ENCODE measurements at places on chromosomes 3 and 15. TPM values are rescaled to one million over a fixed set of nuclear protein-coding genes. Genes with fewer than 3 reads are reported as not detected.

The OSBPL10 gene
- 20.7 TPM for polyA plus RNA-seq

DNA sequence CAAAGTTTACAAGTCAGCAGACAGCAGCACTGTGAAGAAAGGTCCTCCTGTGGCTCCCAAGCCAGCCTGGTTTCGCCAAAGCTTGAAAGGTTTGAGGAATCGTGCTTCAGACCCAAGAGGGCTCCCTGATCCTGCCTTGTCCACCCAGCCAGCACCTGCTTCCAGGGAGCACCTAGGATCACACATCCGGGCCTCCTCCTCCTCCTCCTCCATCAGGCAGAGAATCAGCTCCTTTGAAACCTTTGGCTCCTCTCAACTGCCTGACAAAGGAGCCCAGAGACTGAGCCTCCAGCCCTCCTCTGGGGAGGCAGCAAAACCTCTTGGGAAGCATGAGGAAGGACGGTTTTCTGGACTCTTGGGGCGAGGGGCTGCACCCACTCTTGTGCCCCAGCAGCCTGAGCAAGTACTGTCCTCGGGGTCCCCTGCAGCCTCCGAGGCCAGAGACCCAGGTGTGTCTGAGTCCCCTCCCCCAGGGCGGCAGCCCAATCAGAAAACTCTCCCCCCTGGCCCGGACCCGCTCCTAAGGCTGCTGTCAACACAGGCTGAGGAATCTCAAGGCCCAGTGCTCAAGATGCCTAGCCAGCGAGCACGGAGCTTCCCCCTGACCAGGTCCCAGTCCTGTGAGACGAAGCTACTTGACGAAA, 24.2 kb downstream of the STARD5 start:
- DNase-seq, result no peak

- DNase-seq, result no peak
Measured at GRCh38 chr3:57068437-57069089, 8.1 kb downstream of the SPATA12 start.

DNA sequence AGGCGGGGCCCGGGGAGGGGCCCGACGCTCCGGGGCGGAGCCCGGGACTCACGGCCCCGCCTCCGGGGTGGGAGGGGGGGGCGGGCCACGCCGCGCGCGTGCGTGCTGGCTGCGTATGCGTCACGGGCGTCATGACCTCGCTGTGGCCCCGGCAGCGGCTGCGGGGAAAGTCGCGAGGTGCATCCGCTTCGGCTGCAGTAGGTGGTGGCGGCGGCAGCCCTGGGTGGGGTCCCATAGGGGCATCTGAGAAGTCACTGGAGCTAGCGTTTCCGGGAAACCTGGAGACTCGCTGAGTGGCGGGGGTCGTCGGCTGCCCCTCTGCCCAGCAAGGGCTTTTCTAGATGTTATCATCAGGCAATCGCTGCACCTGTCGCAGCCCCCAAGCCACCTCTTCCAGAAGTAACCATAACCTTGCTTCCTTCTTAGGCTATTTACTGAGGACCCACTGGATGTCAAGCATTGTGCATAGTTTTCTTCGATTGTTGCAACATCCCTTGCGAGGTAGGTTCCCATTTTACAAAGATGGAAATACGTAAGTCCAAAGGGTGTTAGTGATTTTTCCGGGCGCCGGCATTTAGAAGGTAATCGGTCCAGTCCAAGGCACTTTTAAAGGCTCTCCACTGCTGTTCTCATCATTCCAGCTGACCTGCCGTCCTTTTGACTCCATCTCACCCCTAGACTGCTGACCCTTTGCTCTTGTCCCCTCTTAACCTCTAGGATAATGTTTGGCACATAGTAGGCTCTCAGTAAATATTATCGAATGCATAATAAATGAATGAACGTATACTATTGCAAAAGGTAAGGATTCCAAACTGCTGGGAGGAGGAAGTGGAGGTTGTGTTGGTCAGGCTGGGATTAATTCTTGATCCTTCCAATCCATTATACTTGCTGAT, at the start of gene GDPGP1:
Gene GDPGP1, plus strand, starts transcription at position 114 of the 893 bp plus-strand sequence. CDS start 6,700 bp downstream, outside the sequence.
- no peak for DNase-seq

- no peak for DNase-seq
Measured at GRCh38 chr3:127464642-127465041, 125.9 kb downstream of the TPRA1 start.

- DNase-seq, result no peak
Measured at GRCh38 chr3:31251083-31251482, 281.6 kb upstream of the STT3B start.

GRCh38 chr15:69579950-69580618, 127.5 kb downstream of the RPLP1 start:
- no peak for DNase-seq

The ATXN7 gene
- polyA plus RNA-seq, result 18.2 TPM

The CCR9 gene
- polyA plus RNA-seq, result not detected

DNA sequence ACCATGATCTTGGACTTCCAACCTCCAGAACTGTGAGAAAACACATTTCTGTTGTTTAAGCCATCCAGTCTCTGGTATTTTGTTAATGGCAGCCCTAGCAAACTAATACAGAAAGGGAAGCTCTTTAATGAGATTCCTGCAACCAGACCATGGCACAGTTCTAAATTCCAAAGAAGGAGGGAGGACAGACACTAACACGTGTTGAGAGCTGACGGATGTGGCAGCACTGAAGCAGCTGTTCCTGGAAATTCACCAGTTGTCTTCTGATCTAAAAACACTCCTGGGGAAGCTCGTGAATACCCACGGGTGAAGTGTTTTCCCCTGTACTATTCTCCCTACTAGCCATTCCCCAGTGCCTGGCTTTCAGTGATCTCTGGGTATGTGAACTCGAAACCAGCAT, 56.7 kb downstream of the RPL22L1 start:
- DNase-seq, result no peak

The CTXN2 gene
- polyA plus RNA-seq, result not detected

The TTLL13 gene
- 0.15 TPM for polyA plus RNA-seq

The TM4SF18 gene
- polyA plus RNA-seq, result 35.6 TPM

The GPR62 gene
- polyA plus RNA-seq, result 0.68 TPM

GRCh38 chr3:31848163-31848818, 132.8 kb downstream of the OSBPL10 start:
- no peak for DNase-seq

The TMEM212 gene
- polyA plus RNA-seq, result 0.19 TPM

The CYP11A1 gene
- polyA plus RNA-seq, result 0.57 TPM

DNA sequence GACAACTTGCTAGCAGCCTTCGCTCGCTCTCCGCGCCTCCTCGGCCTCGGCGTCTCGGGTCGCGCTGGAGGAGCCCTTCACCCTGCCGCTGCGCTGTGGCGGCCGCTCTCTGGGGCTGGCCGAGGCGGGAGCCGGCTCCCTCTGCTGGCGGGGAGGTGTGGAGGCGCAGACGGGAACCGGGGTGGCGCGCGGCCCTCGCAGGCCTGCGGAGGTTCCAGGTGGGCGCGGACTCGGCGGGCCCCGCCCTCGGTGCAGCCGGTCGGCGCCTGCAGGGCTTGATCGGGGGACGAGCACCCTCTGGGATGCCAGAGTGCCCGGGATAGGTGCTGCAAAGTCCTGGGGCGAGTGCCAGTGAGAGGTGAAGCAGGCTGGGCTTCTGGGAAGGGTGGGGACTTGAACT, 989.9 kb downstream of the ROBO2 start:
- DNase-seq, result no peak

The TRIM71 gene
- 6.7 TPM for polyA plus RNA-seq

GRCh38 chr3:69107841-69108240, 14.6 kb downstream of the LMOD3 start:
- DNase-seq, result no peak

GRCh38 chr3:18494251-18494650, 69.1 kb upstream of the SATB1 start:
- DNase-seq, result no peak

- DNase-seq, result no peak
Measured at GRCh38 chr3:141312354-141313092, 55.8 kb upstream of the ZBTB38 start.

The SLC26A6 gene
- polyA plus RNA-seq, result 23.7 TPM

The EFCC1 gene
- 2.4 TPM for polyA plus RNA-seq

- DNase-seq, result no peak
Measured at GRCh38 chr3:65928110-65928509, 110.6 kb downstream of the MAGI1 start.

DNA sequence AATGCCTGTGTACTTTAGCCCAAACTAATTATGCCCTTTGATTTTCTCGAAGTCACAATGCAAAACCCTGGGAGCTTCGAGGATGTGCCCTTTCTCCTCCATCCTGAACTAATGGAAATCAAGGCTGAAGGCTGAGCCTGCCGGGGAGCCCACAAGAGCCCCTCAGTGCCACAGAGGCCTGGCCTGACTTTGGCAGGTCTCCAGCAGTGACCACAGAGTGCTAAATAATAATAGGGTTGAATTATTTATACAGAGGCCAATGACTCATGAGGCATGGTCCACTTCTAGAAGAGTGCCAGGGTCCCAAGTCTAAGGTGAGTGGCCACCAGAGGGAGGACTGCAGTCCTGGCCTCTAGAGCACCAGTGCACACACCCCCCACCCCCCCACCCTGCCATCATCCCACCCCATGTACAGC, 19.1 kb upstream of the GLCE start:
- DNase-seq, result no peak
